NCI-H510A treated with DMSO at 0.1 percent for 48 hours (cell line): ENCODE measurements at places on chromosomes 3 and 15.
A peak's percentile ranks its signal among the peaks of the same experiment; 100 is the strongest.

- DNase-seq: no peak
Measured at GRCh38 chr3:190220362-190220761, 99.7 kb upstream of the P3H2 start.

DNA sequence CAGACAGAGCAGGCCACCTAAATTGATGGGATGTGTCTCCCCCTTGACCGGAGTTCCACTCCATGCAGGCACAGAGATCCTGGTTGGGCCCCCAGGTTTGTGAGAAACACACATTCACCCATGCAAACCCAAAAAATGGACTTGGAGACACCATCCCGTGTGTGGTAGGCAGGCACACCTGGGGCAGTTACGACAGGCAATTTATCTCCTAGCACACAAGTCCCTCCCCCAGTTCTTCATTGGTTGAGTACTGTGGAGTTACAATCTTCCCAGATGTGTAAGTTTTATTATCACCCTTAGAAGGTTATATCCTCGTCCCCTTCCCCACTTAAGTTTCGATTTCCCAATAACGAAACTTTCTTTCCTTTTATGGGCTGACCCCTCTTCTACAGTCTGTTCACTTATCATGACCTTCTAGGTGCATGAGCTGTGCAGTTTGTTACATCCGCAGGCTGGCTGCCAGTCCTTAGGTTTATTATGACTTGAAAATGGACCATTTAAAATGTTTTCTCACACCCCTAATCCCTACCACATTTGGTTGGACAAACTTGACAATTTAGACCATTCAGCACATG, 27.3 kb downstream of the ARL8B start:
- no peak for DNase-seq

DNA sequence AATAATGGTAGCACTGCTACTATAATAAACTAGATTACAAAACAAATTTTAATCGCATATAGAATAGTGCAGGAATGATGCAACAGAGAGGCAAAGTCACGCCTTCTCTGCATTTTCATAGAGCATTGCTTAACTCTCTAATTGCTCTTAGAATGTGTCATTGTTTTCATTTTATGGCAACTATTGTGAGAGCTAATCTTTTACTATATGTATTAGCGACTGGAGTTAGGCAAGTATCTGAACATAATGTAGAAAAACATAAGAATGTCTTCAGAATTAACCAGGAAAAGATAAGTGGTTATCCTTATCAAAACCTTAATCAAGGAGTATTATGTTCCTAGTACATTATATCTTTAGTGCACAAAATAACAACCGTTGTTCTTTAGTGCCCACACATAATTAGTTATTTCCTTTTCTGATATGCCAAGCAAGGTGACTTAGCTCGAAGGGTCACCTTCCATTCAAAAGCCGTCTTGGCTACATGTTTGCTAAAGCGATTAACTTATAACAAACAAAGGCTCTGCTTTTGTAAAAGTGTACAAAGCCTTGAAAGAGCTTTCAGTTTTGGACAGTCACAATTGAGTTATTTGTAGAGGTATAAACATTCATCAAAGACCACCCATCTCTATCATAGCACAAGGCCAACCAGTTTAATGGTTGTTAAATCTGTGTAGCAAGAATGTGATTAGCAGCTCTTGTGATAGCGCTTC, 1328.9 kb downstream of the ROBO2 start:
- no peak for DNase-seq

- DNase-seq: no peak
Measured at GRCh38 chr15:71411538-71412482, 296.5 kb downstream of the THSD4 start.

GRCh38 chr15:56786966-56787365, 53.7 kb upstream of the ZNF280D start:
- no peak for DNase-seq

DNA sequence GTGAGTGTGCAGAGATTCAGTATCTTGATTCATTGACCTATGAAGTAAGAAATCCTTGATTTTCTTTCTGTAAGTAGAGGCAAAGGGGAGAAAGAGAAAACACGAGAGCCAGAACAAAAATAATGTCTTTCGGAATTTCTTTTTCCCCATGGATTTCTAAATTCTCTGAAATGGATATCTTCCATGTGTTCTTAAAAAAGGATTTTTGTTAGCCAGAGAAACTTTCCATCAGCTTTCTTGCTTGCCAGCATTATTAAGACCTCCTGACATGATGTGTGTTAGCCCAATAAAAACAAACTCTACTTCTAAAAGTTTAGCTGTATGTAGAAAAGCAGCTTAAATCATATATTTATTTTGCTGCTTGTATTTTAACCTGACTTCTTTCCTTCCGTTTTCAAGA, 122.3 kb upstream of the AADACL2 start:
- DNase-seq: no peak

DNA sequence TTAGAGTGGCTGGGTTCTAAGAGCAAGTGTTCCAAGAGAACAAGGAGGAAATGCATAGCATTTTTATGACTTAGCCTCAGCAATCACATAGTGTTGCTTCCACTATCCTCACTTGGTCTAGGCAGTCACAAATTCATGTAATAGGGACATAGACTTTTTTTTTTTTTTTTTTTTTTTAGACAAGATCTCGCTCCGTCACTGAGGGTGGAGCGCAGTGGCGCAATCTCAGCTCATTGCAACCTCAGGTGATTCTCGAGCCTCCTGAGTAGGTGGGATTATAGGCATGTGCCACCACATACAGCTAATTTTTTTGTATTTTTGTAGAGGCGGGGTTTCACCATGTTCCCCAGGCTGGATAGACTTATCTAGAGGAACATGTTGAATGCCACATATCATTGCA, 4.7 kb upstream of the GNB4 start:
- DNase-seq: no peak

DNA sequence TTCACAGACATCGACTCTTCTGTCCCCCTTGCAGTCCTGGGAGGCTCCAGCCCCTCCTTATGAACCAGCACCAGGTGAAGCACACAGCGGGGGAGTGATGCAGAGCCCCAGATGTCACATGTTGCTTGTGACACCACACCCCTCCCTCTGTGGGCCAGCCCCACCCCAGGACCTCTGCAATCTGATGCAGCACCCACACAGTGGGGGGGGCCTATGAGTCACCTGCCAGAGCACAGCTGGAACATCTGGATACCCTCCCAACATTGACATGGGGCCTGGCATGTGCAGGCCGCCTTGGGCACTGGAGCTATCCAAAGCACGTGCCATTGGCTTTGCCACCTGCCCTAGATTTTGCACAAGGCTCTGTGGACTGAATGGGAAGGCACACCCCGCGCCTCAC, 70.5 kb downstream of the FEM1B start:
- no peak for DNase-seq

DNA sequence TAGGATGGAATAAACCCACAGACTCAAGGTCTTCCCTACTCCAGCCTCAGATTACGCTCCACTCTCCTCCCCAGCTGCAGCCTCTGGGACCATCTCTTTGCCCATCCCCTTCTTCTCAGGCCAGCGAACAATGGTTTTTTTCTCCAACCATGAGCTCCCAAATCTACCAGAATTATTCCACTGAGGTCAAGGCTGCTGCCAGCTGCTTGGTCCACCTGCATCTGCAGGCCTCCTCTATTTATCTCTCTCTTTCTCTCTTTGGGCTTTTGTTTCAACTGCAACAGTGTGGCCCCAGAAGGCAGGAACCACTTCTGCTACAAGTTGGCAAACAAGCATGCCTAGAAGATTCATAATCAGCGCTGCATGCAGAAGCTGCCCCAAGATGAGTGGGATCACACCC, 19.1 kb downstream of the CHRM5 start:
- DNase-seq: no peak

- DNase-seq: no peak
Measured at GRCh38 chr3:78026318-78026828, 986.5 kb downstream of the ROBO2 start.

- no peak for DNase-seq
Measured at GRCh38 chr3:60890226-60890625, 361.0 kb downstream of the FHIT start.

DNA sequence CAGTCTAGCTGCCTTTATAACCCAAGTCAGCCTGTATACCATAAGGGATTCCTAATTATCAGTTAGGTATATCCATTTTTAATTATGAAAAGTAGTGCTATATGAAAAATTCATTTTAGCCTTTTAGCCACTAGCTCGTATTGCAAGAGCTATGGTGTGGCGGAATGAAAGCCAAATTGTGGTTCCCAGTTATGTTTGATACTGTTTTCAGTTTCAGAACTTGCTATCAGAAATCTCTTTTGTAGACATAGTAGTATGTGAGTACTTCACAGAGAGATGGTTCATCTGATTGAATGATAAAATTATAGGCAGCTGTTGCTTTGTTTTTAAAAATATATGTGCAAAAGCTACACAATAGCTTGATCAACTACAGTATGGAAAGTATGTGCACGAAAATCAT, 134.6 kb downstream of the SLC25A26 start:
- no peak for DNase-seq

- DNase-seq: peak; percentile 3
Measured at GRCh38 chr15:55289746-55290527, at the start of gene RAB27A. TSS of gene RAB27A (minus strand) at chr15:55289813. CDS start at chr15:55234934, 54,879 bp downstream.

DNA sequence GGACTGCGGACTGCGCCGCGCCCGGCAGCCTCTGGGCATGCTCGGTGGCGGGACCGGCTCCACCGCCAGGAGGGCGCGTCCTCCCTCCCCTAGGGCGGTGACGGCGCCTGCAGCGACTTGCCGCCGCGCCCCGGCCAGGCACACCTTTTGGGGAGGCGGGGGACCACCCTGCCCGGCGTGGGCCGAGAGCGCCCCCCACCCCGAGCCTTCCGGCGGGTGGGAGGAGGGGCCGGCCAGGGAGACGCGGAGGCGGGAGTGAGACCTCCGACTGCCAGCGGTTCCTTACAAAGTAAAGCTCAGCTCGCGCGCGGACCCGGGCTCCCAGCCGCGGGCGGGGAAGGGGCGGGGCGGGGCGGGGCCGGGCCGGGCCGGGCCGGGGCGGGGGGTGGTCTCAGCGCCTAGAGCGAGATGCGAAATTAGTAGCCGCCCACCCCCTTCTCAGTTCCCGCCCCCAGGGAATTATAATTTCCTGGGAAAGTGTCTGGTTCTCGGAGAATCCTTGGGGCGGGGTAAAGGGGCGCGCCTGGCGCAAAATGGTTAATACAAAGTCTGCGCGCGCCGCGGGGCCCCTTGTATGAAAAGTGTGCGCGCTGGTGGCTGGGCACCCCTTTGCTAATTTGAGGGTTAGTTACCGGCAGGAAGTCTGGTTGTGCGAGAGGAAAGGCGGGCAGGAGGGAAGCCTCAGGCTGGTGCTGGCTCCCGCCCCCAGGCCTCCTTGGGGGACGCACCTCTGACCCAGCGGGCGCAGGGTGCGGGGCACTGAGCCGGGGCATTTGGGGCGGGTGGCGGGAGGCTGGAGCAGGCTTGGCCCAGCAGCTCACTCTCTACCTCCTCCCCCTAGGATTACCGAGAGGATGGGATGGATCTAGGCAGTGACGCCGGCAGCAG, 224.8 kb upstream of the IL12A start:
- peak; percentile 83 for DNase-seq

DNA sequence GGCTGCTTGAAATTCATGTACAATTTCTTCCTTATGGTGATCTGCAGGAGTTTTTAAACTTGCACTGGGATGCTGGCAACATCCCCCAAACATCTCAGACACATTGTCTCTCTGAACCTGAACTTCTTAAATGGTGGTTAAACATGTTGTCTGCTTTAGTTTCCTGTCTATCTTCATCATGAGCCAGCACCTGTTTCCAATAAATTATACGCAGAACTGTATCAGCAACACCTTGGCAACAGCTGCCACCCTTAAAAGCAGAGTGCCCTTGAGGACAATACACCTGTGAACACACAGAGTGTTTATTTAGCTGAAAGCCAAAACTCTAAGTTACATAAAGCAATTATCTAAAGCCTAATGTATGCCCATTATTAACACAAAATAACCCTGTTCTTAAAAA, 242.9 kb downstream of the WNT5A start:
- peak; percentile 87 for DNase-seq

DNA sequence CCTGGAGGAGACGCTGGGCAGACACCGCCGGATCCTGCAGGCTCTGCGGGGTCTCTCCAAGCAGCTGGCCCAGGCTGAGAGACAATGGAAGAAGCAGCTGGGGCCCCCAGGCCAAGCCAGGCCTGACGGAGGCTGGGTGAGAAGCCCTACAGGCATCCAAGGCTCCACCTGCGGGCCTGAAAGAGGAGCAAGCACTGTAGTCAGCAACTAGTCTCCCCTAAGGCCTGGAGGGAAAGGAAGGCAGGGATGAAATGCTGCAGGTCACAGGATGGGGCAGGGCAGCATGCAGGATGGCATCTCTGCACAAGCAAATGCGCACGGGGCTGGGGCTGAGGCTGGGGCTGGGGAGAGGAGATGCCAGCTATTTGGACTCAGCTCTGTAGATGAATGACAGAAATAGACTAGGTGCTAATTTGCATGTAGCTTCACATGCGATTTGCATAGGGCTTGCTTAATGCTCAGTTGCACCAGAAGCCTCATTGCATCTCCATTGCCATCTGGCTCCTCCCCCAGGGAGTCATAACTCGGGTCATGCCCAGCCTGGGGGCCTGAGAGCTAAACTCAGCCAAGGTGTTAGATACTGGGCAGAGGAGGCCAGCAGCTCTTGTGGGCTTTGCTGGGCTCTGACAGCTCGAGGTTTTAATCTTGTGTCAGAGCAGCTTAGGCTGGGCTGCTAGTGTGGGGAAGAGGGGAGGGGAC, 5.2 kb upstream of the CPLX3 start:
- no peak for DNase-seq

DNA sequence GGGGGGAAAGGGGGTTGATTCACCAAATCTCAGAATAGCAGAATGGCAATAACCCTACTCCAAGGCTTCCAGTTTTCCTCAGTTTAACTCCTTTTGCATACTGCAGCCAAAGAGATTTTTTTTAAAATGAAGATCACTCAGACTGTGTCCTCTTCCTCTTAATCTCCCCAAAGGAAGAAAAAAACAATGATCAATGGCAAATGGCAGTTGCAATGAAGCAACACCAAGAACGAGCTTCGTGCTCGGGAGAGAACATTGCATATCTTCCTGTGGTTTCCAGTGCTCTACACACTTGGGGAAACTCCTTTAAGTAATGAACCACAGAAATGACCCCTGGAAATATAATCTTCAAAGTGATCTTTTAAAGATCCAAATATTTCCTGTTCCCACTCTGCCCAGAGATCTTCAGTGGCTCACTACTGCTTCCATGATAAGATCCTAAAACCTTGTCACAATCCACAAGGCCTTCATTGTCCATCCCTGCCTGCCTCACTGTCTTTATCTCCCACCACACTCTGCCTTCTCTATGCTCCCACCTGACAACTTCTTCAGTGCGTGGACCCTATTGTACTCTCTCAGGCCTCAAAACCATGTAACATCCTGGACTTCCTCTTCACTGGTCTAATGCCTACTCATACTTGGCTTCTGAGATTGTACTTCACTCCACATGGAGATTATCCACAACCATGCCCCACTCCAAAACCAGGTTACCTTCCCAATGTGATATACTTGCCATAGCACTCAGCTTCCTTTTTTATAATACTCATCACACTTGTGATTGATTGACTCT, 394.8 kb downstream of the FHIT start:
- DNase-seq: no peak
